EH (cell line): ENCODE measurements at places on chromosomes 2 and 18.

GRCh38 chr18:23307567-23308295 lies 145.4 kb upstream of the RIOK3 start:
- DNase-seq: peak; percentile 95

- no peak for DNase-seq
These were observed 130.3 kb upstream of the CXCR4 start for GRCh38 chr2:136248242-136248641.

GRCh38 chr2:237364655-237365054 lies 49.3 kb downstream of the COL6A3 start:
- DNase-seq: no peak

DNA sequence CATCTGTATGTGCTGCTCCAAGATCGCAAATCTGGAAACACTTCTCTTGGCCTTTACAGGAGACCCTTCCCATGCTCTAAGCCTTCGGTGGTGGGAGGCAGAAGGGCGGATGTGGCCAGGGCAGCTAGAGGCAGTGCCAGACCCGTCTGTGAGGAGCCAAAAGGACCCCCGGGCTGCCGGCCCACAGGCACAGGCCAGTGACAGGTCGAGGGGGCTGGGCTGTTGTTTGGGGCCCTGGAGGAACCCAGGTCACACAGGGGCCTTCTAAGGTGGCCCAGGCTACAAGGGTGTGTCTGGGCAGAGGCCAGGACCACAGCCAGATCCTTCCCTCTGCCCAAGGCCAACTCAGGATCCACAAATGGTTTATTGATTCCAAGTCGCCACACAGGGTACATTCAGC lies 49.4 kb downstream of the SLC66A2 start:
- DNase-seq: no peak

DNA sequence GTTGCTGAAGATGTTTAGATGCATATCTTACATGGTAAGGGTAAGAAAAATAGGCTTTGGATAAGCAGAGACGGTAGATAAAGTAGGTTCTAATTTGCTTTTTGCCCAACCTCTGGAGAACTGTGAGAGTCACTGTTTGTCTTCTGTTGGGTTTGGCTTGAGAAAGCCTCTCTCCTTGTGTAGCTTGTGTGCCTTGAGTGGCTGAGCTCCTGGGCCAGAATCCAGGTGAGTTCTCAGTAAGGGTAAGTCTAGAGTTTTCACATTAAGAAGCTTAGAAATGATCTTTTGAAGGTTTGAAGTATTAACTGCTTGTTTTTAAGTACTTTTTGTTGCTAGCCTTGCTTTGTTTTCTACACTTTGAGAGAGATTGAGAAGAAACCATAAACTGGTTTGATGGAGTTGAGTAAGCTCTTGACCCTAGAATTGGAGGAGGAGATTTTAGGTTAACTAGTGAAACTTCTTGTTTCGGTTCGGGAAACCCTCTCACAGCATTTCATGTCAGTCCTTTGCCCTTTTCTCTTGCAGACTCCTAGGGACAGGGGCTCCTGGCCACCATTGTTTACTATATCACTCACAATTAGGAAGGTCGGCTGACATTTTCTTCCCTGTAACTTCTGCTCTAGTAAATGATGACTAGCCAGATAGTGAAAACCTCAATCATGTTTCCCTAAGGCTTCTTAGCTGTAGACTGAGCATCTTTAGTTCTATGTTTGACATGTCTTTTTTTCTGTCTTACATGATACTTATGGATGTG lies 26.0 kb downstream of the MAP4K4 start:
- DNase-seq: no peak

- no peak for DNase-seq
These were observed 67.7 kb upstream of the OSR1 start for GRCh38 chr2:19426144-19426543.
